ENCODE measurements at places on chromosomes 12 and 14.

GRCh38 chr14:24143511-24143910 is 2.1 kb upstream of the EMC9 start:
- no peak for DNase-seq

GRCh38 chr14:34722723-34723545 is 8.5 kb upstream of the CFL2 start:
- DNase-seq = peak; percentile 38

GRCh38 chr12:3712209-3712992 is 40.5 kb downstream of the CRACR2A start:
- no peak for DNase-seq

GRCh38 chr12:39956725-39957124 is 149.2 kb downstream of the SLC2A13 start:
- DNase-seq = no peak

DNA sequence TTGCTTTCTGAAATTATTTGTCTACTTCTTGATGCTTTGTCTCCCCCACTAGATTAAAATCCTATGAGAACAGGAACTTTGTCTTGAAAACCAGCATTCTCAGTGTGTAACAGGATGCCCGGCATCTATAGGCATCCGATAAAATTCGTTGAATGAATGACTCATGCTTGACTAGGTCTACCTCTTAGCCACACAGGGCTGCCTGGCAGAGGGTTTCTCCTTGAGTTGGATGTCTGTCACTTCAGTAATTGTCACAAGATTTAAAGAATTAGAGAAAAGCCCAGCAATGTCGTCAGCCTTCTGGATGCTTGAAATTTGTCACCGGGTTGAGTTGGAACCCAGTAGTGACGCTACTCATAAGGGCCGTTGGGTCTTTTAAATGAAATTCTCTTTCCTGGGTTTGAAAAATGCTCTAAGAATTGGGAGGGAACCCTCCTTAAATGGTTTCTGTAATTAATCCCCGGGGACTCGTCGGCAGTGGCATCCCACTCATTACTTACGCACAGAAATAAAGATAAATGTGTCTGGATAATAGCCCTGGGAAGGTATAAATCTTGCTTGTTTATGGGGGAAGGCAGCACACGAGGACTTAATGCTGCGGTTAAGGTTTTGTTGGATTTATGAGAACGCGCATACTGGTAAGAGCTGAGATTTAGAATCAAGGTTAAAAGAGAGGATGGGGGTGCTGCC is 194.1 kb downstream of the AACS start:
- DNase-seq = no peak

DNA sequence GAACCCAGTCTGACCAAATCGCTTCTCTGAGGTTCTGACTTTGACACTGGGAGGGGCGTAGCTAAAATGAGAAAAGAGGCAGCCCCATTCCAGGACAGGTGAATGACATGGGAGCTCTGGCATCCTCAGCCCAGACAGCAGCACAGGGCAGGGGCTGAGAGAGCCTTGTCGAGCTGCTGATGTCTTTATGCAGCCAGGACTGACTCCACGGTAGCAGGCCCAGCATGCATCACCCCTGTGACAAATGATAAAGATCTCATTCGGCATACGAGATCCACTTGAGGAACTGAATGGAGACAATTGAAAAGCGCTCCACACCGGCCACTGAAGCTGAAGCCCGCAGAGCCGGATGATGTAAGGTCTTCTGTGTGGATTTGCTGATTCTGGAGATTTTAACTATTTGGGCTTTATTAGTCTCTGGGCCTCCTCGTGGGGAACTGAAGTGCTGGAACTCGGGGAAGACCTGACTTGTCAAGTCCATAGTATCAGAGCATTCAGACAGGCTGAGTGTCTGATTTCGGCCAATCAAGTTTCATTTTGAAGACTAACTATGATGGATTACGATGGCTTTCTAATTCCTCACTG is 56.9 kb upstream of the MAP1LC3B2 start:
- DNase-seq = no peak

DNA sequence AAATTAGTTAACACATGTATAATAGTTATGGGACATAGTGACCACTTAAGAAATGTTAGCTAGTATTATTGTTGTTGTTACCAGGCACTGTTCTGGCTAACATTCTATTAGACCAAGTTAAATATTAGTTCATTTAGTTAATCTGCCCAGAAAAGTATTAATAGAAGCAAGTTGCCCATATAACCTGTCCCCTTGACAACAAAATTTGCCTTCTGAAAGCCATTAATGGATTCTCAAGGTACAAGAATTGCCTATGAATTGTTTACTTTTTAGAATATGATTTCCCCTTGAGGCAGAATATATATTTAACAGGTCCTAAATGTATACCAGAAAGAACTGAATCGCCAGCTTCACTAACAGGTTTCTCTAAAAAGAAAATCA is 167.3 kb upstream of the TMCC3 start:
- no peak for DNase-seq

DNA sequence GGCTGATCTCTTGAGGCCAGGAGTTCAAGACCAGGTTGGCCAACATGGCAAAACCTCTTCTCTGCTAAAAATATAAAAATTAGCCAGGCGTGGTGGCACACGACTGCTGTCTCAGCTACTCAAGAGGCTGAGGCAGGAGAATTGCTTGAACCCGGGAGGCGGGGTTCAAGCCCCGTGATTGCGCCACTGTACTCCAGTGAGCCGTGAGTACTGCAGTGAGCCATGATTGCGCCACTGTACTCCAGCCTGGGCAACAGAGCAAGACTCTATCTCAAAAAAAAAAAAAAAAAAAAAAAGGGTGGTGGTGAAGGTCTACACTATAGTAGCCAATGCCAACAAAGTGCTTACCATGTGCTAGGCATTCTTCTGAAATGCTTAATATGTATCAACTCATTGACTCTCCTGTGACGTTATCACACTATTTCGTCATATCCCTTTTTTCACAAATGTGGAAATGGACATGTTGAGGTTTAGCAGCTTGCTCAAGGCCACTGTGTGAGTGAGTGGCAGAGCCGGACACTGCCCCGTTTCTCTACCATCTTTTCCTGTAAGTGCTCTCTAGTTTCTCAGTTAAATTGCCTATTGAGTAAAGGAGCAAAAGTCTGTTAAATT is 59.6 kb downstream of the GNS start:
- DNase-seq = no peak

DNA sequence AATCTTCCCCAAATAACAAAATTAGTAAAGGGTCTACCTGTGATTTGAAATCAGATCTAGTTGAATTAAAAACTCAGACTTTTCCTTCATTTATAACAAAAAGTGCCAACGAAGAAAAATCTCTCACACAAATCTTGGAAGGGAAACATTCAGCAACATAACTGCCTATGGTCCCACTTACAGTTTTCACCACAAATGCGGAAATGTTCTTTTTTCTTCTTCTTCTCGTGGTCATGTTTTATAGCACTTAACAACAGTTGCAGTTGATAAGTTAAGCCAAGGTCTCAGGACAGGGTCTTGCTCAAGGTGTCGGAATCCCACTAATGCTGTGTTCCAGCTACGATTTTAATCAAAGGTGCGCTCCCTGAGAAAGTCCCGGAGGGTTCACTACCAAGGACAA is 10.1 kb downstream of the RNASE6 start:
- DNase-seq = no peak

DNA sequence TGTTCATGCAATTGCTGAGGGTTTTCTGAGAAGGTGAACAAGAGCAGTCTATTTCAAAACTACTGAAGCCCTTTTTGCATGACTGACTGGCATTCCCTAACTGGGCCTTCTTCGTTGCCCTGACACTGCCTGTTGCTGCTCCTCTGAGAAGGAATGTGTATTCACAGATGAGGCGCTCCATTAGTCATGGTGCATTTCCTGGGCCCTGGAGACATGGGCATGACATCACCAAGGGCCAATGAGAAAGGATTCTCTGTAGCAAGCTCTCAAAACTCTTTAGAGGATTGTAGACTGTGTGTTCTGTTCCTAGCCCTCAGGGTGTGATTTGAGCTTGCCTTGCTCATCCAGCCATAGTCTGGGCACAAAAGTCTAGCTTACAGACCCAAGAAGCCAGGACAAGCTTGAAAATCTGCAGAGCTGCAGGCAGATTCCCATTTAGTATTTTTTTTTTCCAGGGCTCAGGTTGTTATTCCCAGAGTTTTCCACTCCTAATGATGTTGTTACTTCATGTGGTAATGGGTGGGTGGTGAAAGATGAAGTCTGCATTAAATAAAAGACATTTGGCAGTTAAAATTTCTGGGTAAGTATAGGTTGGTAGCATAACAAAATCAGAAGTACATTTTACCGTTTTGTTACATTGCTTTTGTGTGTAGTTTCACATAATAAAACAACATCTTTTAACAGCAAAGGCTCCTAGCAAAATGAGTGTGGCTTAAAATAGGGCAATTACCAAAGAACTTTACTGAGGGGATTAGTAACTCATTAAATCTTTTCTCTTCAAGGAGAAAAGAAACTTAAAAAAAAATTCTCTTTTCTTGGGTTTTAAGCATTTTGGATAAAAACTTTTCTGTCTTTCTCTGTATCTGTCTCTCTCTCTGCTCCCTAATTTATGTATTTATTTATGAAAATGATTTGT is 318.4 kb downstream of the RAD51B start:
- no peak for DNase-seq

DNA sequence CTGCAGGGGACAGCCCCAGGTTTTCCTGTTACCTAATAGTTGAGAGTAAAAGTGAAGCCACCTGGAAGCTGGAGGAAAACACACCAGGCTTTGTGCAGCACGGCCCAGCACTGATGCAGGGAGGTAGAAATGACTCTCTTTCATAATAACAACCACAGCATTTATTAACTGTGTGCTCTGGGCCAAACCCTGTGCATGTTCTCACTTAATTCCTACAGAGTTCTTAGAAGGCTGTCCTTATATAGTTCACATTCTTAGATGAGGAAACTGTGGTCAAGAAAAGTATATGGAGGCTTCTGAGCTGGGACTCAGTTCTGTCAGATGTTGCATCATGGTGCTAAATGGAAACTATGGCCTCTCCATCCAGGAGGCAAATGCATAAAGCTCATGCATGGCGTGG is 100.0 kb downstream of the PAPOLA start:
- DNase-seq = no peak

- peak; percentile 21 for DNase-seq
Measured at GRCh38 chr14:100486025-100486828, 101.0 kb downstream of the BEGAIN start.

GRCh38 chr12:132144810-132145168 is 532 bp downstream of the NOC4L start:
- no peak for DNase-seq

DNA sequence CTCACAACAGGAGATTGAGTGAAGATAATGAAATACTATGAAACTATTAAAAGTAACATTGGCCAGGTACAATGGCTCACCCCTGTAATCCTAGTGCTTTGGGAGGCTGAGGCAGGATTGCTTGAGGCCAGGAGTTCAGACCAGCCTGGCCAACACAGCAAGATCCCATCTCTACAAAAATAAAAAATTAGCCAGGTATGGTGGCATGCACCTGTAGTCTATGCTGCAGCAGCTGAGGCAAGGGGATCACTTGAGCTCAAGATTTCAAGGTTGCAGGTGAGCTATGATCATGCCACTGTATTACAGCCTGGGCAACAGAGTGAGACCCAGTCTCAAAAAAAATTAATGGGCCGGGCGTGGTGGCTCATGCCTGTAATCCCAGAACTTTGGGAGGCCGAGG is 14.9 kb downstream of the RAD9B start:
- DNase-seq = no peak

DNA sequence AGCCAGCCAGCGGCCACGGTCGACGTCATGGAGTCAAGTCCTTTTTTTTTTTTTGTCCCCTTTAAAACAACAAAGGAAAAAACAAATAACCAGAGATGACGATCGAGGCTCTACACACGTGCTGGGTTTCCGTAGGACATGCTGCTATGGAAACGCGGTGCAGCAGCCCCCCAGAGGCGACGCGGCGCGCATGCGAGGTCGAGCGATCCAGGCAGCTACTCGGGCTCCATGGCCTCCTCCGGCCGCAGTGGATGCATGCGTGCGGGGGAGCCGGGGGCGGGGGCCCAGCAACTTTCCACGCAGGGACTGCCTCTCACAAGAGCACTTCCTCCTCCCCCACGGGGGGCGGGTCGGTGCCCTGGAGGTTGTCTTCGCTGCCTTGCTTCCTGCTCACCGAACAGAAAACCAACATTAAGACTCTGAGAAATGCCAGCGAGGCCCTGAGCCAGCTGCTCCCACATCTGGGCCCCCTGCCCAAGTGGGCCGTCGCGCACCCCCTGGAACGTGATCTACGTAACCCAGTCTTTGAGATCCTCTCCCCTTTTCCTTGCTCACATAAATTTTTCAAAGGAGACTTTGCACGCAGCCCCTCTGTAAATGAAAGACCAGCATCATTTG is 30.7 kb downstream of the P2RX4 start:
- peak; percentile 63 for DNase-seq

DNA sequence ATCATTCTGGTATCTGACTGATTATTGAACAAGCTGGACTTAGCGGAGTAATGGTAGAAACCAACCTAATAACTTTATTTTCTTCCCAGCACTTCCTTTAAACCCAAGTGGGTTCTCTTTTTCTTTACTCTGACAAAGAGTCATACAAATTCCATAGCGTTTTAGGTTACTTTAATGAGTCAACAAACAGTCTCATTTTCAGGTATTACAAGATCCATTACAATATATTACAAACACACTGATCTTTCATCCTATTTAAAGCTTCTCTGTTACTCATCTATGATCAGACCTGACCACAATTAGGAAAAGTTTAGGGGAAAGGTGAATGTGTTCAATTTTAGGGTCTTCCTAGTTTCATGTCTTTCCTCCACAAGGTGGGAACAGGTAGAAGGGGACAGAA is 39.4 kb upstream of the PTPRQ start:
- DNase-seq = no peak

All from stimulated activated CD4-positive, alpha-beta T cell treated with anti-CD3 and anti-CD28 coated beads, Interleukin-12 subunit alpha, Interleukin-12 subunit beta, amount 100 ng/mL, for 48 hours (primary cell).